Mesothelial cell of epicardium (in vitro differentiated cells): ENCODE measurements at places on chromosomes 5 and 9. TPM values are rescaled to one million over a fixed set of nuclear protein-coding genes. Genes with fewer than 3 reads are reported as not detected.

Gene ASS1
- total RNA-seq = 94.8 to 110 TPM (median 98.0 TPM) in 3 replicates

- no peaks in the 10 kb centered on the region for H3K4me1 ChIP-seq
- no peak overlapping the region for H3K27ac ChIP-seq
- H3K4me3 ChIP-seq = no peak overlapping the region
- no peaks in the 10 kb centered on the region for H3K36me3 ChIP-seq
Observed at GRCh38 chr9:135749171-135750045, 47.4 kb downstream of the KCNT1 start.

DNA sequence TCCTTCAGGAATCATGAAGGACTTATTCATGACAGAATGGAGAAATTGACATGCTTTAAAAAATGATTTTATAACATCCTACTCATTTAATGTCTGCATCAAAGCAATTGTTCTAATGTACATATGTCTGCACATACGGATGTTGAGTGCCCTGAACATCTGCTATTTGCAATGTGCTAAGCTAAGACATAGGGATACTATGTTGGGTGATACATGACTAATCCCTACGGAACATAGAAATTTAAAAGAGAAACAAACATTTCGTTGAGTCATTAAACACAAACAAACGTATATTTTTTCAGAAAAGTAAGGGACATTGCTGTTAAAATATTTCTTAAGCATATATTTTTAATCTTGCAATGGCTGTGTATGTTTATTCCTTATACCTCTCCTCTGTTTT, 686.5 kb upstream of the ADAMTS16 start:
- H3K4me1 ChIP-seq = no peaks in the 10 kb centered on the region
- H3K27ac ChIP-seq = no peak overlapping the region
- H3K36me3 ChIP-seq = no peaks in the 10 kb centered on the region

DNA sequence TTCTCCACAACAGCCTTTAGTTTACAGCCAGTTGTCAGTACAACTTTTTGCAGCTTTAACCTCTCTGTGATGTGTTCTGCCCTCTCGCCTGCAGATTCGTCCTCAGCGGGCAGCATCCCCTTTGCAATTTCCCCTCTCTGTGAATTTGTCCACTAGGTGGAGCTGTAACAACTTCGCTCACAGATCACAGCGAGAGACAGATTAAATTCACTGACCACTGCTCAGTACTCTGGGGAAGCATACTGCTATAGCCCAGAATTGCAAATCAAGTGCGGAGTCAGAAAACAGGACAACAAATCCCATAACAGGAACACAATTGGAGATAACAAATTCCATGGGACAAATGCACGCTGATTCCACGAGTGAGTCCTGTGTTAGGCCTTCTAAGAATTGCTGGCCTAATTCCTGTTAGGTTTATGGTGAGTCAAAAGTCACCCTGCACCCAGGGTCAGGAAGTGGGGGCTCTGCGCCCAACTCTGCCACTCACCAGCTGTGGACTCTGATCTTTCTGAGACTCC, 2124.9 kb downstream of the MAT2B start:
- H3K36me3 ChIP-seq = no peaks in the 10 kb centered on the region
- DNase-seq = peak; percentile 54
- H3K4me3 ChIP-seq = no peak overlapping the region
- H3K27ac ChIP-seq = no peak overlapping the region
- H3K4me1 ChIP-seq = peaks cover 22% of the 10 kb centered on the region

GRCh38 chr5:96822686-96823459, 15.1 kb upstream of the ERAP1 start:
- no peak for DNase-seq
- H3K27ac ChIP-seq = no peak overlapping the region
- H3K4me3 ChIP-seq = no peak overlapping the region
- H3K27me3 ChIP-seq = peaks cover 2% of the 10 kb centered on the region
- peaks cover 30% of the 10 kb centered on the region for H3K4me1 ChIP-seq

DNA sequence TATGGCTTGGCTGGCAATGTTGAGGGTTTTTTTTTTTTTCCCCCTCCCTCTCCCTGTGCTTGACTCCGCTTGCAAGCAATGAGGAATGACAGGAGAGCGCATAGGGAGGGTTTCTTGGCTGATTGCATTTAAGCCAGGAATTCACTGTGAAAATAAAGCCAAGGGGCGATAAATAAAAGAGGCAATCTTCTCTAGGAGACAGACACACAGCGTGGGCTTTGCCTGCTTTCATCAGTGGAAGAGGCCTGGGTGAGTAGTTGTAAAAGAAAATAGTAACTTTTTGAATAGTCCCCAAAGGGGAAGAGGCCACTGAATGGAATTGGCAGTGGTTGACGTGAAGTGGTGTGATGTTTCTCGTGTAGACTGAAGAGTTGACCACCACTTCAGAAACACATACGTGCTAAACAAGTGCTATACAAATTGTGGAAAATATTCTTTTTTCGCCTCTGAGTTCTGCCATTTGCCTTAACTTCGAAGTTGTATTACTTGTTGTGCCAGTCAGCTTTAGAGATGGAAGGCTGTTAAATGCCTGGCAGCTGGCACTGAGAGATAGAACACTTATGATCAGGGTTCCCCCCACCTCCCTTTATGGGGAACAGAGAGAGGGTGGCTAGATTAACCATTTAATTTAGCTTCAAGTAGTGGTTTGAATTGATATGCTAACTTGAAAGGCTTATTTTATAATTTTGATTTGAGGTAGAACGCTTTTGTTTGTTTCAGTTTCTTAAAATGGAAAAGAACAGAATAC, 3.0 kb downstream of the ZSWIM6 start:
- H3K4me3 ChIP-seq = peak overlapping the region; percentile 84
- no peaks in the 10 kb centered on the region for H3K27me3 ChIP-seq
- peak overlapping the region; percentile 88 for H3K27ac ChIP-seq
- peaks cover 10% of the 10 kb centered on the region for H3K36me3 ChIP-seq
- DNase-seq = peak; percentile 54

DNA sequence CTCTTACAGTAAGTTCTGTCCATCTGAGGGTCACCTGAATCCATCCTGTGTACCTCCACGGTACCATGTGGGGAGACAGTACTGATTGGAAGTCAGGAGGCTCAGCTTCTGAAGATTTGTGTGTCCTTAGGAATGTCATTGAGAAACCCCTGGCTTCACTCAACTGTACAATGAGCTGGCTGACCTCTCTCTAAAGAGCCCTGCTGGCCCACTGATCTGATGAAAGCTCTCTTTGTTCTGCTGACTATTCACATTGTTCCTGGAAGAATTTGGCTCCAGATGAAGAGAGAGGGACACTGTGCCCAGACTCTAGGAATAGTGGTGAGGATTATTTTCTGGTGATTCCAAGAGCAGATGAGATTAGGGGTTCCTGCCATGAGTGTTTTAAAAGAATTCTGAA, 141.2 kb downstream of the LURAP1L start:
- no peaks in the 10 kb centered on the region for H3K36me3 ChIP-seq
- H3K27ac ChIP-seq = no peak overlapping the region
- no peak for DNase-seq
- H3K4me1 ChIP-seq = peaks cover 12% of the 10 kb centered on the region
- no peaks in the 10 kb centered on the region for H3K27me3 ChIP-seq
- no peak overlapping the region for H3K4me3 ChIP-seq

DNA sequence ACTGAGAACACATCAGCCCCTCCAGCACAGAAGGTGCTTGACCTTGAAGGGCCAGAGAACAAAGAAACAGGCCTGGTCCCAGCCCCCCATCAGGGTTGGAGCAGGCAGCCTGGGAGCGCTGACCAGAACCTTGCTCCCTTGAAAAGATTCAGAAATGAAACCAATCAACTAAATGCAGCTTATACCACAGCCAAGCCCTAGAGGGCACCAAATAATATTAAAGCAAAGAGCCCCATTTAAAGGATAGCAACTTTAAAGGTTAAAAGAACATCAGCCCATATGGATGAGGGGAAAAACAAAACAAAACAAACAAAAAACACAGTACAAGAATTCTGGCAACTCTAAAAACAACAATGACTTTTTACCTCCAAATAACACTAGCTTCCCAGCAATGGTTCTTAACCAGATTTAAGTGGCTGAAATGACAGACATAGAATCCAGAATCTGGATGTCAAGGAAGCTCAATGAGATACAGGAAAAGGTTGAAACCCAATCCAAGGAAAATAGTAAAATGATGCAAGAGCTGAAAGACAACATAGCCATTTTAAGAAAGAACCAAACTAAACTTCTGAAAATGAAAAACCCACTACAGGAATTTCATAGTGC, 471.9 kb downstream of the MTRR start:
- H3K4me3 ChIP-seq = no peak overlapping the region
- no peaks in the 10 kb centered on the region for H3K4me1 ChIP-seq
- no peak overlapping the region for H3K27ac ChIP-seq

- H3K27ac ChIP-seq = no peak overlapping the region
- peaks cover 26% of the 10 kb centered on the region for H3K4me1 ChIP-seq
- H3K4me3 ChIP-seq = no peak overlapping the region
- peaks cover 37% of the 10 kb centered on the region for H3K27me3 ChIP-seq
- peak; percentile 69 for DNase-seq
Observed at GRCh38 chr9:135215571-135216161, 128.2 kb downstream of the OLFM1 start.

Gene FSTL4
- 9.7 to 14.3 TPM (median 11.5 TPM) in 3 replicates for total RNA-seq

DNA sequence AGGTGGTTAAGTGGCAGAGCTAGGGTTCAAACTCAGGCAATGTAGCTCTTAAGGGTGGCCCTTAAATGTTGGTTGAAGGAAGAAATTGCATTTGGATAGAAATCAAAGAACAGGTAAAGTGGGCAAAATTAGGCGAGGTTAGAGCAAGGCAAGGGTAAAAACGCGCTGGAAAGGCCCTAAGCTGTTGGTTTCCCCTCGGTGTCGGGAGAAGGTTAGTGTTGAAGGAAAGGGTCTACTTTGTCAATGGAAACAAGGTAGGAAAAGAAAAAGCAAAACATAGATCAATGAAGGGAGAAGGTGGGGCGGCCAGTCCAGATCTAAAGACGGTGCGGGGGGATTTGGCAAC, 431 bp downstream of the FASTKD3 start:
- H3K27me3 ChIP-seq = no peaks in the 10 kb centered on the region
- peaks cover 32% of the 10 kb centered on the region for H3K4me1 ChIP-seq
- DNase-seq = no peak
- peaks cover 3% of the 10 kb centered on the region for H3K36me3 ChIP-seq
- peak overlapping the region; percentile 31 for H3K27ac ChIP-seq
- peak overlapping the region; percentile 85 for H3K4me3 ChIP-seq

GRCh38 chr9:19173598-19174125, 46.4 kb upstream of the PLIN2 start:
- peaks cover 2% of the 10 kb centered on the region for H3K36me3 ChIP-seq
- H3K4me1 ChIP-seq = no peaks in the 10 kb centered on the region
- no peaks in the 10 kb centered on the region for H3K27me3 ChIP-seq

Gene MRPS2
- 38.4 to 46.0 TPM (median 42.1 TPM) in 3 replicates for total RNA-seq

- no peak overlapping the region for H3K4me3 ChIP-seq
- H3K27ac ChIP-seq = no peak overlapping the region
- DNase-seq = no peak
- H3K27me3 ChIP-seq = peaks cover 2% of the 10 kb centered on the region
- peaks cover 3% of the 10 kb centered on the region for H3K4me1 ChIP-seq
Observed at GRCh38 chr9:130982636-130983358, 26.2 kb upstream of the LAMC3 start.

- DNase-seq = no peak
- no peaks in the 10 kb centered on the region for H3K4me1 ChIP-seq
- H3K36me3 ChIP-seq = no peaks in the 10 kb centered on the region
- H3K27me3 ChIP-seq = no peaks in the 10 kb centered on the region
- H3K4me3 ChIP-seq = no peak overlapping the region
Observed at GRCh38 chr5:159286420-159287035, 23.4 kb downstream of the UBLCP1 start.

GRCh38 chr5:131945551-131946168, at the start of gene MEIKIN:
Gene MEIKIN, minus strand, starts transcription at chr5:131945663. Its CDS starts 158 bp downstream, at chr5:131945505.
- peaks cover 5% of the 10 kb centered on the region for H3K27me3 ChIP-seq
- no peak within 1 kb of the TSS for H3K4me3 ChIP-seq
- no peaks in the 10 kb centered on the region for H3K4me1 ChIP-seq
- H3K27ac ChIP-seq = no peak within 1 kb of the TSS

DNA sequence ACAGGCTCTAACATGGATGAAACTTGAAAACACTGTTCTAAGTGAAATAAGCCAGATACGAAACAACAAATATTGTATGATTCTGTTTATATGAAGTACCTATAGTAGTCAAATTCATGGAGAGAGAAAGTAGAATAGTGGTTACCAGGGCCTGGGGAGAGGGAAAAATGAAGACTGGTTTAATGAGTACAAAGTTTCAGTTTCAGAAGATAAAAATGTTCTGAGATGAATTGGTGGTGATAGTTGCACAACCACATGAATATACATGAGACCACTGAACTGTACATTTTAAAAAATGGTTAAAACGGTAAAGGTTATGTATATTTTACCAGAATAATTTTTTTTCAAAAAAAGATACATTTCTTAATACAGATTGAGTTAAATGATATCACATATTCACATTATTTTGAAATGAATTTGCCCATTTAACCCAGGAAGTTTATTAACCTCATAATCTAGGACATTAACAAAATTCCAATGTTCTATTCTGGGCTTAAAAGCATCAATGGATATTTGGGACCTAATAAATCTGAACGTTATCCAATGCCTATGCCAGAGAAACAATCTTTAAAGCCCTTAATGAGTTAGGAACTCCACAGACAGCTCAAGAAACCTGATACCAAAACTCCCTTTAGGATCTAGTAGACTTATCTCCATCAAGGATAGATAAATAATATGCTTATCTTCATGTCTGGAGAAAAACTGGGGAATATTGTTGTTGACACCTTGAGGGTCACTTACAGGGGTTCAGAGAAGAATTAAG, 521.3 kb downstream of the EFNA5 start:
- H3K27ac ChIP-seq = peak overlapping the region; percentile 32
- peaks cover 56% of the 10 kb centered on the region for H3K4me1 ChIP-seq
- no peak overlapping the region for H3K4me3 ChIP-seq
- no peaks in the 10 kb centered on the region for H3K27me3 ChIP-seq

Gene RPL12
- total RNA-seq = 1,125 to 1,180 TPM (median 1,165 TPM) in 3 replicates

Gene RGS3
- total RNA-seq = 24.9 to 26.6 TPM (median 26.3 TPM) in 3 replicates

GRCh38 chr9:75712700-75713099, 177.8 kb upstream of the PCSK5 start:
- H3K4me1 ChIP-seq = peaks cover 40% of the 10 kb centered on the region
- H3K27ac ChIP-seq = peak overlapping the region; percentile 91
- H3K27me3 ChIP-seq = no peaks in the 10 kb centered on the region
- H3K36me3 ChIP-seq = no peaks in the 10 kb centered on the region

- no peak for DNase-seq
- H3K4me1 ChIP-seq = peaks cover 30% of the 10 kb centered on the region
- no peak overlapping the region for H3K4me3 ChIP-seq
Observed at GRCh38 chr9:8867148-8867547, 1067.6 kb upstream of the DMAC1 start.

Gene RMI1
- 8.8 to 9.8 TPM (median 9.2 TPM) in 3 replicates for total RNA-seq
